Memory B cell (primary cell): ENCODE measurements at places on chromosomes 7 and 10.

- DNase-seq = no peak
Observed at GRCh38 chr10:132724446-132724845, 61.5 kb downstream of the NKX6-2 start.

DNA sequence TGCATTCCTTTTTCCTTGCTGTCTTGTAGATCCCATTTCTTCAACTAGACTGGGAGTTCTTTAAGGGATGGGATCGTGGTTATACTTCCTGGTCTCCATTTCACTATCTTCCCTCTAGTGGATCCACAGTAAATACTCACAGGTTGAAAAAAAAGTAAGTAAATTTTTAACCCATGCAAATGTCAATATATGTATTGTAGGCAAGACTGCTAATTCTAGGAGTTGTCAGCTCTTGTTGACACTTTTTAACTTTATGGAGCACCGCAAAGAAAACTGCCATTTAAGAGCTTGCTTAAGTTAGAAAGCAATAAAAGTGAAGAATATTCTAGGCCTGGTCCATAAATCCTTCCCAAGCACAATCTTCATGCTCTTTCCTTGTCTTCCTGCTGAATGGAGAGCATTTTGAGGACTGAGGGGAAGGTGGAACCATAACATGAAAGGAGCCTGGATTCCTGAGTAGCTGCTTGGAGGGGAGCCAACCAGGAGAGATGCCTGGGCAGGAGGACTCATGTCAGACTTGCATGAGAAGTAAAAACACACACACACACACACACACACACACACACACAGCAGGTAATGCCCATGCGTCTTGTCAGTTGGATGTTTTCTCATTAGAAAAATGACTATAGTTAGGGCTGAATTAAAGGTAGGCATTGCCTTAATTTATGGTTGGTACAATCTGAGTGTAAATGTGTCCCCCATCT, 32.2 kb downstream of the VWA2 start:
- DNase-seq = no peak

DNA sequence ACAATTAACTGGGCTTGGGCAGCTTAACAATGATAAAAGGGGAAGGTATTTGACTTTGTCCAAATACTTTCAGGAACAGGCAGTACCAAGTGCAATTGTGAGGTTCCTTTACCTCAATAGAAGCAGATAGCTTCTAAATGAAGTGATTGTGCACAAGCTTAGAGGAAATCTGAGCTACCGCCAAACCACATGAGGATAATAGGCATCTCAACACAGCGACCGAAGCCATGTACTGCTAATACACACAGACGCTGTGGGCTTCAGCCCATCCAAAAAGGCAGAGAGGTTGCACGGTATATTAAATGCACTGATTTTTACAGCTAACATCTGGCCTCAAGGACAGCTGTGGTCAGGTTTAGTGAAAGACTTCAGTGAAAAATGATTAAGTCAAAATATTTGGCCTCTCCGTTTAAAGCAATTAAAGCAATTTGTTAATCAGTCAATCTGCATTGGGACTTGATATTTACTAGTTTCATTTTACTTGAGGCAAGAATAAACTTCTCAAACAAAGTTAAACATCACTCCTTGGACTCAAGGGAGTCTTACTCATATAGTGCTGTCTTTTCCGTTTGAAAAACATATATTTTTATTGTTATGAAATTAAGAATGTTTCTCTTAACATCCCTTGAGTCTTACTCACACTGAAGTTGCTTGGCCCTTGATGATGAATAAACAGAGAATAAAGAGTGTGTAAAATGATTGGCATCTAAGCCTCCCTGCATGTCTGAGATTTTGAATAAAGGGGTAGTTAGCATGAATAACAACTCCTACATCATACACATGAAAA, 306.3 kb downstream of the C7orf25 start:
- DNase-seq = no peak

GRCh38 chr10:33381451-33382215, 47.2 kb upstream of the NRP1 start:
- DNase-seq = no peak

DNA sequence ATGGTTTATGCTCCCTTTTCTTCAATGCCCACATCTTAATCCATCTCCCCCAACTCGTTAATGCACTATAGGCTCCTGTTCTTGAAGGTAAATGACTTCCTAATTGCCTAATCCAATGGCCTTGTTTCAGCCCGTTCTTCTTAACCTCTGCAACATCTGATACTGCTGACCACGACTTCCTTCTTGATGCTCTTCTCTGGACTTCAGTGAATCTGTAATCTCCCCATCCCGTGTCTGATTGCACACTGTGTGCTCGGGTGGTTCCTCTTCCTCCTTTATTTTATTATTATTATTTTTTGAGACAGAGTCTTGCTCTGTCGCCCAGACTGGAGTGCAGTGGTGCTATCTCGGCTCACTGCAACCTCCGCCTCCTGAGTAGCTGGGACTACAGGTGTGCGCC, 58.9 kb downstream of the HIPK2 start:
- DNase-seq = no peak

GRCh38 chr7:127654404-127655394, 2.7 kb downstream of the SND1 start:
- no peak for DNase-seq
